COR-L47 (cell line): ENCODE measurements at places on chromosomes 2 and 18.

DNA sequence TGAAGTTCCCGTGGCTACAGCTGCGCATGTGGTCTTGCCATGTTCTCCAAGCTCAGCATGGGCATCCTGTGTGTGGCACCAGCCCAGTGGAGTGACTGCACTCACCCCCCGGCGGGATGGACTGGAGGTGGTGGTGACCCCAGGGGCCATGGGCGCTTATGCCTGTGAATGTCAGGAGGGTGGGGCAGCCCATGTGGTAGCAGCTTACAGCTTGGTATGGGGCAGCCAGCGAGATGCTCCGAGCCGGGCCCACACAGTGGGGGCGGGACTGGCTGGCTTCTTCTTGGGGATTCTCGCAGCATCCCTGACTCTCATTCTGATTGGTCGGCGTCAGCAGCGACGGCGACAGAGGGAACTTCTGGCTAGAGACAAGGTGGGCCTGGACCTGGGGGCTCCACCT lies 25.6 kb downstream of the SEMA4F start:
- DNase-seq, result no peak

DNA sequence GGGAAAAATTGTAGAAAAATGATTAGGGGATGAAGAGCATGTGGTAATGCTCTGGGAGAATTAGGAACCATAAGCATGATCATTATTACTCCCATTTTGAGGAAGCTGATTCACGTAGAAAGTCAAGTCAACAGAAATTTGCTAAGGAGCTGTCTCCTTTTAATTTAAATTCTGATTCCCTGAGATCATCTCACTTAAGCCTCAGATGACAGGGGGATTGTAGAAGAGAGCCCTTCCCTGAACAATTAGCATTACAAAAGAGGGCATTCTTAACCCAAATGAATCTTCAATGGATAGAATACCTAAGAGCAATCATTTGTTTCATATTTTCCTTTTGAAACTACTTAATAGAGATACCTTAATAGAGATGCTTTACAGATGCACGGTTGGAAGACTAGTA lies 267.9 kb downstream of the NYAP2 start:
- no peak for DNase-seq

DNA sequence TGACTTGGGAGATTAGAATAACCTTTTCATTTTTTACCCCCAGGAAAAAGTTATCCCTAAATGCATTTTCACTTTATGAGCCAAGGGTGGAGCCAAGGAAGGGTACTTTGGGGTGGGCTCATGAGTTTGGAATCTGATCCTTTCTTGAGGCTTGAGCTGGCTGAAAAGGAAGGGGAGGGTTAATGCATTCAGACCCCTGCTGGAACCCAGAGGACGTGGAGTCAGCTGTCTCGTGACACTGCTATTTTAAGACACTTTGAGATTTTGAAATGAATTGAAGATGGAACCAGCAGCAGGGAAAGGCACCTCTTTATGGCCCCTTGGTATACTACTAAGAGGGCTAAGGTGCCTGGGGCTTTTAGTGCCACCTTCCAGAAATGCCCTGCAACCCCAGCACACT lies 90.4 kb downstream of the MARCHF4 start:
- DNase-seq, result no peak

DNA sequence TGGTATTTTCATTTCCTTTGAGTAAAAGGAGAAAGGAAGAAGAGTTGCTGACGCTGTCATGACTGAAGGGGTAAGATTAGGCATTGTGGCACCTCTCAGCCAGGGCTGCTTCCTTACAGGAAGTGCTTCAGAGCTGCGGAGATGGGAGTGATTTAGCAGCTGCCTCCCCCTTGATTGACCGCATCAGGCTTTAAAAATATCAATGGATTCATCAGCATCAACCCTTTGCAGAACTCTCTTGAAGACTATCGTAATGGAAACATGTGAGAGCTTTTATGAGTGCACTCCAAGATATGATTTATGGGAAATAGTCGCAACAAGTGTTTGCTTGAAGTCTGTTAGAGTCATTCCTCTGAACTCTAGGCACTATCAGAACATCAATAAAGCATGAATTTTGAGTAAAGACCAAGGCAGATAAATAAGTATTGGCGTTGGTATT lies 141.1 kb downstream of the CSRNP3 start:
- DNase-seq, result no peak

- DNase-seq, result no peak
These were observed 116.2 kb downstream of the SOCS6 start for GRCh38 chr18:70405052-70405451.

DNA sequence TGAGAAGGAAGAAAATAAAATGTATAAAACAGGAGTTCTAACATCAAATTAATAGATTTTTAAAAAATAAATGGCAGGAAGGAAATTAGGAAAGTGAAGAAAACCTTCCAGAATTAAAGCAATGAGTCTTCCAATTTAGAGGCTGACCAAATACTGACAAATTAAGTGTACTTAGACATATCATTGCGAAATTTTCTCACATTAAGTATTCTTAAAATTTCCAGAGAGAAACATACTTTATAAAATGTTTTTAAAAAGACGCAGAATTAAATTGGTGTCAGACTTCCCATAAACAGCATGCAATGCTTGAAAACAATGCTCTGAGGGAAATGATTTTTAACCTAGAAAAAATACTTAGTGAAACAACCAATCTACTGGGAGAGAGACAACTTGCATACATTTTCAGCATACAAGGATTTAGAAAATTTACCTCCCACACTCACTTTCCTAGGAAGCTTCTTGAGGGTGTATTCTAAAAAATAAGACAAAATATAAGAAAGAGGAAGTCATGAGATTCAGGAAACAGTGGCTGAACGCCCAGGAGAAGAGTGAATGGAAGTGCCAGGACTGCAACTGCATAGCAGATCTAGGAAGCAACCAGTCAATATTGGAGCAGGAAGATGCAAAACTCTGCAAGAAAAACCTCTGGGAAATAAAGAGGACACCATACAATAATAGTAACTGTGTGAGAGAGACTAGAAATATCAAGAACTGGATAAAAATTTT lies 339.9 kb downstream of the ADCYAP1 start:
- no peak for DNase-seq
